Heart left ventricle (tissue), 16 donors: ENCODE measurements at places on chromosomes 3 and 15. TPM values are rescaled to one million over a fixed set of nuclear protein-coding genes. Genes with fewer than 3 reads are reported as not detected.

GRCh38 chr15:85579957-85580694, 199.7 kb downstream of the AKAP13 start:
- peak overlapping the region; percentile 57 for H3K4me3 ChIP-seq
- peaks cover 8% of the 10 kb centered on the region for H3K36me3 ChIP-seq
- peak overlapping the region; percentile 88 for H3K27ac ChIP-seq
- peak; percentile 56 for DNase-seq
- peaks cover 52% of the 10 kb centered on the region for H3K4me1 ChIP-seq

DNA sequence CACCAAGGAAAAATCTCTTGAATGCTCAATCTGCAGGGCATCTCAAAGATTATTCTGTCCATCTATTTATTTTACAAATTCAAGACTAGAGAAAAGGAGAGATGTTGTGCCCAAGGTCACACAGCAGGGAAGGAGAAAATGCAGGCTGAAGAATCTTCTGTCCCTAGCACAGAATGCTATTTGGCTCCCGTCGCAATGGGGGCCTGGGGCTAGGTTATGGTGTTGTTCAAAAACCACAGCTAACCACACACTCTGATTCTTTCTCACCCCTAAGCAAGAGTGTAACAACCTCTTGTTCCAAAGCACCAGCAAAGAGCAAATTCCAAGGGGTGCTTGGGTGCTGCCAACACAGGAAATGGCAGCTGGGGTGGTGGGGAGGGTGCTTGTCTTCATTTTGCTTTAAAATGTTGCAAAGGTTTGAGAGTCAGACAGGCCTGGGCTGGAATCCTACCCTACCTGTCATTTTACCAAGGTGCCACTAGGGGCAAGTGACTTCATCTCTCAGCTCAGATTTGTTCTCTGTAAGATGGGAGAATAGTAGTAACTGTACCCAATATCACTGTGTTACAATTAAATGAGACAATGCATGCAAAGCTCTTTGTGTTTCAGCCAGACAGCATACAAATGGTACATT, 112.5 kb downstream of the ADAMTS9 start:
- no peaks in the 10 kb centered on the region for H3K36me3 ChIP-seq
- no peak overlapping the region for H3K4me3 ChIP-seq
- H3K27me3 ChIP-seq, result no peaks in the 10 kb centered on the region

- H3K27me3 ChIP-seq, result no peaks in the 10 kb centered on the region
- DNase-seq, result no peak
- H3K4me3 ChIP-seq, result no peak overlapping the region
- no peaks in the 10 kb centered on the region for H3K4me1 ChIP-seq
- peak overlapping the region; percentile 59 for H3K27ac ChIP-seq
Measured at GRCh38 chr3:149702691-149703441, 45.0 kb upstream of the WWTR1 start.

DNA sequence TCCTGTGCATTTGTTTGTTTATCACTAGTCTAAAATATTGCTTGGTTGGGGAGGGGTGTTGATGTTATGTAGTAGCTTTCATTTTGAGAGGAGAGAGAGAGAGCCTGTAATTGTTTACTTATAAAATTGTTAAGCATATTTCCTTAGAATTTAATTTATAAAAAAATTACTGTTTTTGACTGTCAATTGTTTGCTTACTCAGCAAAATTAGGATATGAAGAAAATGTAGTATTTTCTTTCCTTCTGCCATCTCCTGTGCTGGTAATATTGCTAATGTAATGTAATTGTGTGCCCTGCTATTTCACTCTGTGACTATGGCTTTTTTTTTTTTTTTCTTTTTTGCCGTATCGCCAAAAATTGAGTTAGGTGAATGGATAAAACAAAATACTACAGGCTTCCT, 3.5 kb downstream of the U2SURP start:
- no peak overlapping the region for H3K4me3 ChIP-seq
- DNase-seq, result no peak
- no peaks in the 10 kb centered on the region for H3K27me3 ChIP-seq
- peaks cover 61% of the 10 kb centered on the region for H3K4me1 ChIP-seq

DNA sequence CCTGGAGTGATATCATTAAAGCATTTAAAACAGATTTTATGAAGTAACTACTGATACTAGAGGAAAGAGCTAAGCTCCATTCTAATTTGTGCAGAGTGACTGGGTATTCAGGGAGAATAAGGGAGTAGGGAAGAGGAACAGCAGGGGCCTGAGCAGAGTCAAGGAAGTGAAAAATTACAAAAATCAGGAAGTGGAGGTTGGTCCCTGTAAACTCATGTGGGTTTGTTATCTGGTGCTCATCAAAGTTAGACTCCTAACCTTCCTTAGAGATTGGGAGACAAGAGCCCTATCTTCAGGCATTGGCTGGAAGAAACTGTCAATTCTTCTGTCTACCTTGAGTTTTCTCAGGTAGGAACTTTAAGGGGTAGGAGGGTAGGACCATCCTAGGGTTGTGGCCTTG, 82.5 kb downstream of the NEK11 start:
- no peak overlapping the region for H3K27ac ChIP-seq
- no peaks in the 10 kb centered on the region for H3K27me3 ChIP-seq
- DNase-seq, result no peak
- no peaks in the 10 kb centered on the region for H3K4me1 ChIP-seq
- no peaks in the 10 kb centered on the region for H3K36me3 ChIP-seq

- no peaks in the 10 kb centered on the region for H3K27me3 ChIP-seq
- H3K4me3 ChIP-seq, result no peak overlapping the region
- no peak for DNase-seq
- H3K27ac ChIP-seq, result no peak overlapping the region
- no peaks in the 10 kb centered on the region for H3K4me1 ChIP-seq
Measured at GRCh38 chr15:95887666-95888390, 442.7 kb upstream of the NR2F2 start.

Gene SERPINI1
- 6.3 TPM for total RNA-seq

Gene IQCB1
- 8.2 TPM for total RNA-seq

Gene ZNF385D
- 1.3 TPM for total RNA-seq

Gene IGDCC3
- total RNA-seq, result not detected
